GM13976 (cell line): ENCODE measurements at places on chromosomes 2 and 18.
A peak's percentile ranks its signal among the peaks of the same experiment; 100 is the strongest.

DNA sequence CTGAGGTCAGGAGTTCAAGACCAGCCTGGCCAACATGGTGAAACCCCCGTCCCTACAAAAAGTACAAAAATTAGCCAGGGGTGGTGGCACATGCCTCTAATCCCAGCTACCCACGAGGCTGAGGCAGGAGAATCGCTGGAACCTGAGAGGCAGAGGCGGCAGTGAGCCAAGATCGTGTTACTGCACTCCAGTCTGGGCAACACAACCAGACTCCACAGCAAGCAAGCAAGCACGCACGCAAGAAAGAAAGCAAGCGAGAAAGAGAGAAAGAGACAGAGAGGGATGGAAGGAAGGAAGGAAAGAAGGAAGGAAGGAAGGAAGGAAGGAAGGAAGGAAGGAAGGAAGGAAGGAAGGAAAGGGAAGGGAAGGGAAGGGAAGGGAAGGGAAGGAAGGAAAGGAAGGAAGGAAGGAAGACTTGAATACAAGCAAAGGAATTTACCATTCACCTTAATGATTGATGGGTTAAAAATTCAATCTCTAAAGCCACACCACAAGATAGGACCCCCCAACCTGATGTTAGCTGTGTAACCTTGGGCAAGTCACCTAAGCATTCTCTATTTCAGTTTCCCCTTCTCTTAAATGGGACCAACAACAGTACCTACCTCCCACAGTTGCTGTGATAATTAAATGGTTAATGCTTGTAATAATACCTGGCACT, 181.7 kb downstream of the ATAD2B start:
- no peak for DNase-seq

DNA sequence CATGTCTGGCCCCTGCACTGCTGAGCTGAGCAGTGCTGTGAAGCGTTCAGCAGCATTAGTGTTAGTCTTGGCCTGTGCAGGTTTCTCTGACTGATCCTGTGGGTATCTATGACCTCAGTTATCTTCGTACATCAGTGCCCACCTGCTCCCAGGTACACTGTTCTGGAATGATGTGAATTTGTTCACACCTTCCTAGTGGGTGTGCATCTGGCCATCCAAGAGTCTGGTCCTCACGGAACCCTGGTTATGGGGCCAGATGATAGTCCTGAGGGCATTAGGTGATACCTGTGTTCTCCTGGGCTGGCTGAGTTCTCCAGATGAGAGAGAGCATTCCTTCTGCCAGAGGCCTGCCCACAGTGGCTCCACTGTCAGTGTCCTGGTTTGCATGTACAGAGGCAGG, 57.2 kb downstream of the INPP4A start:
- no peak for DNase-seq

- DNase-seq, result no peak
Observed at GRCh38 chr18:67840379-67840778, 323.9 kb upstream of the DSEL start.

DNA sequence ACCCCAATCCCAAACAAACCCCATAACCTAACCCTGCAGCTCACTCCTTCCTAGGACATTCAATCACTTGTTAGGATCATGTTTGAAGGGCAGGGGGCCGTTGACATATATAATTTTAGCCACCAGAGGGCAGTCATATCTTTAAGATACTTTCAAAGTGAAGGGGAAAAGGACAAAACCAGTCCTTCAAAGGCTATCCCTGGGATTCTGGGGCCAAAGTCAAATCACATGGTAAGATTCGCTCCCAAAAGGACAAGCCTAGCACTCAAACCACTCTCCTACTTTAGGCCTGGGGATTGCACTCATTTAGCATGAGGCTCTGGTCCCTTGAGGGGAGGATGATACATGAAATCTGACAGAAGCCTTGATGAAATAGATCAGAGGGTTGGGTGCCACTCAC, 44.6 kb downstream of the HAUS1 start:
- peak; percentile 46 for DNase-seq

DNA sequence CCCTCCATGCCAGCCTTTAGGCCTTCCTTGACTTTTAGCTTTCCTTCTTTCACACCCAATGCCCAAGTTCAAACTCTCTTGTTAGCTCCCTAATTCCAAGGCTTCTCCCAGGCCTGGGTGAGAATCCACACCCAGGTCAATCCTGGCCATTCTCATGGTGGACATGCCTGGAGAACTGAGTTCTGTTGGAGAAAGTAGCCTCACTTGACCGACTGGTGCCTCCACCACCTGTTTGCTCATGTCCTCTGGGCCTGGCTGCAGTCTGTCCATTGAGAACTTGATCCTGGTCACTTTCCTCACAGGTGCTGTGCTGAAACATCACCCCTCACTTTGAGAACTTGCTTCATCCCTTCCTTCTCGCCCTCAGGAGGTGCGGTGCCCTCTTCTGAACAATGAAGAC, 189.1 kb upstream of the TWIST2 start:
- DNase-seq, result no peak

DNA sequence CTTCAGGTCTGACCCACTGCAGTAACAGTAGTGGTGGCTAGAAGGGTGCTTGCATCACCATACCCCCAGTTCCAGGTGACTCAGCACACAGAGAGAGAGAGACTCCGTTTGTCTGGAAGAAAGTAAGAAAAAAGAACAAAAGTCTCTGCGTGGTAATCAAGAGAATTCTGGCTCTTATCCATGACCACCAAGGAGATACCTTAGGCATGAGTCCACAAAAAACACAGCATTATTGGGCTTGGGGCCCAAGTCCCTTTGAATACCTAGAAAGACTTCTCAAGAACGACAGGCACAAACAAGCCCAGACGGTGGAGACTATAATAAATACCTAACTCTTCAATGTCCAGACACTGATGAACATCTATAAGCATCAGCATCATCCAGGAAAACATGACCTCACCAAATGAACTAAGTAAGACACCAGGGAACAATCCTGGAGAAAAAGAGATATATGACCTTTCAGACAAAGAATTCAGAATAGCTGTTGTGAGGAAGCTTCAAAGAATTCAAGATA, 21.7 kb upstream of the BAZ2B start:
- no peak for DNase-seq

DNA sequence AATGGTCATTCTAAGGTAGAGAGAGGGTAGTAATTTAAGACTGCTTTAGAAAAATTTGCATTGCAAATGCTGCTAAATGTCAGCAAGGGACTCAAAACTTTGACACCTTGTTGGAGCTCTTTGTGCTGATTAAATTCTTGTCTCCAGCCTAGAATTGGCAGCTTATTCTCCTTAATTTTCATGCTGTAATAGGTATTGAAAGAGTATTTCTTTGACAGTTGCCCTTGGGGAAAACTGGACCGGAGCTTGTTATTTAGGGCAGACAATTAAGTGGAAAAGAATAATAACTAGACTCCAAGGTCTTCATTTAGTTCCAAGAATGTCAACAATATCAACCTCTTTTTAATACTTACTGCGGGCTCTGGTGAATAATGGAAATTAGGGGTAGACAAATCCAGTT, 264.0 kb downstream of the TPGS2 start:
- DNase-seq, result no peak

- no peak for DNase-seq
Observed at GRCh38 chr2:98896944-98897343, 39.1 kb downstream of the CRACDL start.

GRCh38 chr18:37261246-37261840, 304.3 kb downstream of the CELF4 start:
- no peak for DNase-seq

GRCh38 chr2:159030674-159031380, 62.4 kb downstream of the TANC1 start:
- DNase-seq, result no peak

GRCh38 chr2:190454795-190455194, 46.6 kb downstream of the MFSD6 start:
- DNase-seq, result no peak

DNA sequence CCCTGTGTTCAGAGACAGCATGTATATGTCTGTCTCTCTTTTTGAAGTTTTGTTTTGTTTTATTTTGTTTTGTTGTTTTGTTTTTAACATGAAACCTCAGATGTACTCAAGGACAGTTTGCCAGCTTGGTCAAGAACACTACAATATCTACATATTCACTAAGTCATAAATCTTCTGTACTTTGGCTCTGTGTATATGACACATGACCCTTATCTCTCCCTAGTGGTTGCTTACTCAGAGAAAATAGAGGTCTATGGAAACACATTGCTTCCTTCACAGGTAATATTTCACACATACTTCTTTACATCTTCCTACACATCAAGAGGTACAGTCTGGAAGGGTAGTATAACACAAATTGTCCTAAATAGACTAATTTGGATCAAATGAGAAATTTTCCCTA, 312.6 kb upstream of the VRK2 start:
- no peak for DNase-seq

- DNase-seq, result no peak
Observed at GRCh38 chr2:10162586-10163497, 40.3 kb downstream of the RRM2 start.

GRCh38 chr18:26002375-26002910, 88.0 kb downstream of the SS18 start:
- DNase-seq, result no peak

GRCh38 chr18:22179631-22180030, 10.2 kb downstream of the GATA6 start:
- DNase-seq, result no peak

DNA sequence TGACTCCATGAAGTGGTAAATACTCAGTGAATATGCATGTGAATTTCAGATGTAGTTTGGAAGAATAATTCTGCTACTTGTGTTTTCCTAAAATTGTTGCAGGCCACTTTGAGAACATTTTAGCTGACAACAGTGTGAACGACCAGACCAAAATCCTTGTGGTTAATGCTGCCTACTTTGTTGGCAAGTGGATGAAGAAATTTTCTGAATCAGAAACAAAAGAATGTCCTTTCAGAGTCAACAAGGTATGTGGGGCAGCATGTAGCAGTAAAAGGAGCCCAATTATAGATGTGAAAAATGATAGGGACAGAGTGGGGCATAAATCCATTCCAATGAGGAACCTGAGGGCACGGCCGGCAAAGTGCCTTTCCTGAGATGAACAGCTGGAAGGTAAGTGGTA, 16.1 kb downstream of the SERPINB5 start:
- DNase-seq, result no peak

GRCh38 chr2:20212871-20213503, 11.9 kb downstream of the SDC1 start:
- DNase-seq, result no peak

DNA sequence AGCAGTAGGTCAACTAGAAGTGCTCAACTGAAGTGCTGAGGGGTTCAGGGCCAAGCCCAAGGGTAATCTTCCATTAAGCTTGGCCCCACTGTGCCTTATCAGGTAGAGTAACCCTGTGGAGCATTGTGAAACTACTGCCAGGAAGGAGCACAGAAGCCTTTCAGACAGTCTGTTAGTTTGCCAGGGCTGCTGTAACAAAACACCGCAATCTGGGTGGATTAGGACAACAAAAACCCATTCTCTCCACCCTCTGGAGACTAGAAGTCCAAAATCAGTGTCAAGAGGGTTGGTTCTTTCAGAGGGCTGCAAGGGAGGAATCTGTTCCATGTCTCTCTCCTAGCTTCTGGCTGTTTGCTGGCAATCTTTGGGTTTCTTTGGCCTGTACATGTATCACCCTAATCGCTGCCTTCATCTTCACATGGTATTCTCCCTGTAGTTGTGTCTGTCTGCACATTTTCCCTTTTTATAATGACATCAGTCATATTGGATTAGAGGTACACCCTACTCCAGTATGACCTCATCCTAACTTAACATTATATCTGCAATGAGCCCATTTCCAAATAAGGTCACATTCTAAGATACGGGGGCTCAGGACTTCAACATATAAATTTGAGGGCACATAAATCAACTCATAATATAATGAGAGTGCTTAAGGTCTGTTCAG, 21.2 kb downstream of the VIT start:
- DNase-seq, result no peak

- no peak for DNase-seq
Observed at GRCh38 chr18:10431680-10432079, 22.8 kb upstream of the APCDD1 start.

GRCh38 chr18:12943215-12943614, 4.6 kb upstream of the SEH1L start:
- DNase-seq, result no peak

- no peak for DNase-seq
Observed at GRCh38 chr18:39951142-39951720, 2003.8 kb upstream of the PIK3C3 start.

- DNase-seq, result no peak
Observed at GRCh38 chr2:165618806-165619205, 149.3 kb downstream of the CSRNP3 start.

DNA sequence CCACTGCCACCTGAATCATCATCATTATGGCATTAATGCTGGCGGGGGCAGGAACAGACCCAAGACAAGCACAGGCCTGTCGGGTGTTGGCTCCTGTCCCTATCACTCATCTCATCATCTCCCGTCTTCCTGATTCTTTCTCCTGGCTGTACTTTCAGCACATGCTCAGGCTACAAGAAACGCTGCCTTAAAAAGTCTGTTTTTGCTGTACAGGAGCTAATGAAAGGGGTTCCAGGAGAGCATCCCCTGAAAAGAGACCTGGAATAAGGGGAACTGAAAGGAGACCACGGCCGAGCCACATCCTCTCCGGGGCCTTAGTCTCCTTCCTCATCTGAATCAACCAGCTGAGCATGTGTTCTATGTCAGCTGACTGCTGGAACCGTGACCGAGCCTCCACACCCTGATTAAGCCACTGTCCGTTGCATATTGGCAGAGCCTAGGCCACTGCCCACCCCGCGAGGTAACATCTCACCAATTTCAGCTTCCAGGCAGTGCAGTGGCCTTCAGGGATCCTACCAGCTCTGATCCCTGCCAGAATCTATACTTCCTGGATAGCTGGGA, 62.6 kb downstream of the DNMT3A start:
- peak; percentile 85 for DNase-seq

- no peak for DNase-seq
Observed at GRCh38 chr2:61117534-61117933, 44.5 kb upstream of the C2orf74 start.

- no peak for DNase-seq
Observed at GRCh38 chr18:54825601-54826344, 2.5 kb upstream of the RAB27B start.

- DNase-seq, result no peak
Observed at GRCh38 chr2:234679741-234680687, 183.1 kb upstream of the ARL4C start.

- DNase-seq, result no peak
Observed at GRCh38 chr18:70280007-70280925, 8.6 kb upstream of the SOCS6 start.

- DNase-seq, result peak; percentile 78
Observed at GRCh38 chr2:241064008-241064801, 37.9 kb downstream of the MTERF4 start.

- no peak for DNase-seq
Observed at GRCh38 chr2:97891611-97892010, 104.1 kb downstream of the TMEM131 start.
